ENCODE measurements at places on chromosomes 4 and X.

DNA sequence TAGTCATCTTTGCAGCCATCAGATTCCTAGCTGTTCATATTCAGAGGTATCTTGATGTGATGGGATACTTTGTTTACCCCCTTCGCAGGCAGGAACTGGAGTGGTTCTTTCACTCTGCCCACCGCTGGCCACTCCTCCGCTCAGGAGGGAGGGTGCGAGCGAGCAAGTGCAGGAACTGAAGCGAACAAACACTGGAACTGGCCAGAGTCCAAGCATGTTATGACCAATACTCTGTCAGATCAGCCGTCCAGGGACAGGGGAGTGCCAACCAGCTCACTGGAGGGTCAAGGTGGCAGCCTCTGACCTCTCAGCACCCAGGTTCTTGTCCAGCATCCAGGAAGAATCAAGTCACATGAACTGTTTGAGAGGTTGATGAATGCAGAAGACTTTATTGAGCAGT lies 18.0 kb upstream of the MANBA start:
- DNase-seq = peak; percentile 23

GRCh38 chr4:140344101-140344500 lies 29.3 kb upstream of the SCOC start:
- no peak for DNase-seq

DNA sequence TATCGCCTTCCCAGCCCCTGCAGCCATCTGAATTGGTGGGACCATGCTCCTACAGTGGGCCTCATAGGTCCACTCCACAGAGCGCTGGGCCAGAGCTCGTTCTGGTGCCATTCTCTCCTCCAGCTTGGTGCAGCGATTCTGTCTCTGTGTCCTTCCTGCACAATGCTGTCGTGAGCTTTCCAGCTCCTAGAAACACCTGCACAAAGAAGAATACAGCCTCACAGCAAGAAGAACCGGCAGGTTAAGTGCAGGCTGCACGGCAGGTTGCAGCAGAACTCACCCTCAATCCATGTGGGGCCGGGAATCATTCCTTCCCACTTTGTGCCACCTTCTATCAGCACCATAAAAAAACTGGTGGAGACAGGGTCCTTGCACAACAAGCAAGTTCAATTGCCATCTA lies 101.2 kb upstream of the ENPP6 start:
- DNase-seq = no peak

GRCh38 chrX:131237363-131237762 lies 51.7 kb downstream of the IGSF1 start:
- DNase-seq = no peak

GRCh38 chr4:142845293-142846107 lies 601 bp downstream of the INPP4B start:
- no peak for DNase-seq

DNA sequence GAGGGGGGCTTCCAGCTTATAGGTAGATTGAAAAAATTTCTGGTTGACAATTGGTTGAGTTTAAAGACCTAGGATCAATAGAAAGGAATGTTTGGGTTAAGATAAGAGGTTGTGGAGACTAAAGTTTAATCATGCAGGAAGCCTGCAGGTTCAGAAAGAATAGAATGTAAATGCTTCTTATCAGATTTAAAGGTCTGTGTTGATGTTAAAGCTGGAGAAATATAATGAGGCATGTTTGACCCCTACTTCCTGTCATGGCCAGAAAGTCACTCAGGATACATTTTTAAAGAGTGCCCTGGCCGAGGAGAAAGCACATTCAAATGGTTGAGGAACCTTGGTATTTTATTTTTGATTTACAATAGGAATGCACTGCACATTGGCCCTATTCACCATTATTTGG lies 3.9 kb upstream of the RRAGB start:
- no peak for DNase-seq

- no peak for DNase-seq
These were observed 476.0 kb upstream of the FTHL17 start for GRCh38 chrX:31547816-31548215.

DNA sequence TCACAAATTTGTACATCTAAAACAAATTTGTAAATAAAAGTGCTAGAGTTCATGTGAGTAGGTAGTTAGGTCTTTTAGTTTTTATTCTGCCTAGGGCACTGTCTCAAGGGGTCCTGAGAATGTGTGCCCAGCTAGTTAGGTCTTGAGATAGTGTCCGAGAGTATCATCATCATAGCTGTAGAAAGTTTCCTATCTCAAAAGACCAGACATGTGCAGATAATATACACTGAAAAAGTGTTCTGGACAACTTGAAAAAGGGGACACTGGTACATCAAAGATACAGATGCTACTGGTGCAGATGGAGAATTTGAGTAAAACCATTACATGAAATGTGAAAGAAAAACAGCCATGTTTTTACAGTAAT lies 1.8 kb upstream of the ZCCHC4 start:
- DNase-seq = no peak

DNA sequence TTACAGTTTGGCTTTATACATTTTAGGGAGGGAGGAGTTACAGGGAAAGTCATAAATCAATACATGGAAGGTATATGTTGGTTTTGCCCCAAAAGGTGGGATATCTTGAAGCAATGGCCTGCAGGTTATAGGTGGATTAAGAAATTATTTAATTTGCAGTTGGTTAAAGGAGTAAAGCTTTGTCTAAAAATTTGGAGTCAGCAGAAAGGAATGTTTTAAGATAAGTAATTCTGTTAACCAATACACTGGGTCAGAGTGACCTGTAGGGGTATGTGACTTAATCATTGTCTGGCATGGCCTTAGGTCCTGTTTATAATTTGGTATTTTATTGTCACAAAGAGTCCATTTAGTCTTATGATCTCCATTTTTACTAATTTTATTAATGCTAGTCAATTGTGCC lies 115.0 kb downstream of the AGTR2 start:
- no peak for DNase-seq

GRCh38 chr4:153722036-153722435 lies 37.8 kb downstream of the RNF175 start:
- DNase-seq = no peak

DNA sequence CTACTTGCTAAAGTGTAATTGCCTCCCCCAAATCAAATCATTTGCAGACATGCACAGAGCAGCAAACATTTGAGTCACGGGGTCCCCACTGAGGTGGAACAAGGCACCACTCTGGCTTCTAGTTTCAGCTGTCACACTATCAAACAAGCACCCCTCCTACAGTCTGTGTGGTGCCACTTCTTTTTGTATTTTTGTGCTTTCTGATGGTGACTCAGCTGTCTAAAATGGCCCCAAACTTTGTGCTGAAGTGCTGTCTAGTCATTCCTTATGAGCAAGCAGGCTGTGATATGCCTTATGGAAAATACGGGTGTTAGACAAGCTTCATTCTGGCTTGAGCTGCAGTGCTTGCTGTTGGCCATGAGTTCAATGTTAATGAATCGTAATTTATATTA lies 15.4 kb downstream of the IGFBP7 start:
- DNase-seq = no peak

DNA sequence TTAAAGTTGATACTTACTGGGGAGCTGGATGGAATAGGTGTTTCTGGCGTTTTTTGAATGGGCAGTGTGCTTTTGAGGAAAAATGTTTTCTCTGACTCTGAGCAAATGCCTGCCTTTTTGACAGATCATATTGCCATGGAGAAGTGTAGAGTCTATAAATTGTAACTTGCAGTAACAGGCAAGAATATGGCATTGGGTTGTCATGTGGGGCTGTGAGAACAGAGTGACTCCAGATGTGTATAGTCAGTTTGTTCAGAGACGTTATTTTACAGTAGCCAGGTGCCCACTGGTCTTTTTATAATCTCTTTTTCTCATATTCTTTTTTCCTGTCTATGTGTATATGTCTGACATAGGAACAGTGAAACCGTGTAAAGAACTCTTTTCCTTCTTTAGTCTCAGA lies 40.8 kb downstream of the RAPGEF2 start:
- no peak for DNase-seq

- no peak for DNase-seq
These were observed 33.2 kb upstream of the ZC4H2 start for GRCh38 chrX:65009459-65009858.

- DNase-seq = no peak
These were observed 38.0 kb upstream of the DSPP start for GRCh38 chr4:87570290-87570805.

DNA sequence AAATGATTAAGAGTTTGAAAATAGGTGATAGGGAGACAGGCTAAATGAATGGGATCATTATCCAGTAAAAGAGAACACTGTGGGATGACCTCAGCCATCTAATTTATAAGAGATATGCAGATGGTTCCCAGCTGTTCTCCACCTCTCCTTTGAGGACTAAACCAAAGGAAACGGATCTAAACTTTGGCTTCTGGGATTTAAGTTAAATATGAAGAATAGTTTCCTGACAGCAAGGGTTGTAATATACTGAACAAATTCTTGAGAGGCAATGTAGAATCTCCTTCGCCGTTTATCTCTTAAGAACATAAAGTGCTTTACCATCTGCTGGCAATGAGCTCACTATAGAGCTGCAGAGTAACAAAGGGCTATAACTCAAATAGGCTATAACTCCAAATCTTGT lies 35.4 kb upstream of the HPGDS start:
- no peak for DNase-seq

GRCh38 chr4:108247387-108248049 lies 78.8 kb upstream of the LEF1 start:
- DNase-seq = peak; percentile 94

- no peak for DNase-seq
These were observed 75.3 kb upstream of the RAPGEF2 start for GRCh38 chr4:159027535-159027934.

DNA sequence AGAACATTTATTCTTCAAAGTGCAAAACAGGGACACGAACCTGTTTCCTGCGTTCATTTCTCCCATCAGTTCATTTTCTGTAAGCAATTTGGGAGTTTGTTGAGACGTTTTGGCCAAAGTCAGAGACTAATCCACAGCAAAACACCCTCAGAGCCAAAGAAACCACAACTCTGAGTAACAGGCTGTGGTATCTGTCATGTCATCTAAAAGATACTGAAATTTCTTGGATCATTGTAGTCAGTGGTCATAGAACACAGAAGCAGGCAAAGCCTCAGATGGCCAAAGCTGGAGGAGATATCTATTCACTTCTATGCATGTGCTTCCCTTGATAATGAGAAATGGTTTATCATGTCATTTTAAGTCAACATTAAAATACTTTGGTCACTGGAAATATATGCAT lies 485.6 kb upstream of the GALNT7 start:
- DNase-seq = no peak

DNA sequence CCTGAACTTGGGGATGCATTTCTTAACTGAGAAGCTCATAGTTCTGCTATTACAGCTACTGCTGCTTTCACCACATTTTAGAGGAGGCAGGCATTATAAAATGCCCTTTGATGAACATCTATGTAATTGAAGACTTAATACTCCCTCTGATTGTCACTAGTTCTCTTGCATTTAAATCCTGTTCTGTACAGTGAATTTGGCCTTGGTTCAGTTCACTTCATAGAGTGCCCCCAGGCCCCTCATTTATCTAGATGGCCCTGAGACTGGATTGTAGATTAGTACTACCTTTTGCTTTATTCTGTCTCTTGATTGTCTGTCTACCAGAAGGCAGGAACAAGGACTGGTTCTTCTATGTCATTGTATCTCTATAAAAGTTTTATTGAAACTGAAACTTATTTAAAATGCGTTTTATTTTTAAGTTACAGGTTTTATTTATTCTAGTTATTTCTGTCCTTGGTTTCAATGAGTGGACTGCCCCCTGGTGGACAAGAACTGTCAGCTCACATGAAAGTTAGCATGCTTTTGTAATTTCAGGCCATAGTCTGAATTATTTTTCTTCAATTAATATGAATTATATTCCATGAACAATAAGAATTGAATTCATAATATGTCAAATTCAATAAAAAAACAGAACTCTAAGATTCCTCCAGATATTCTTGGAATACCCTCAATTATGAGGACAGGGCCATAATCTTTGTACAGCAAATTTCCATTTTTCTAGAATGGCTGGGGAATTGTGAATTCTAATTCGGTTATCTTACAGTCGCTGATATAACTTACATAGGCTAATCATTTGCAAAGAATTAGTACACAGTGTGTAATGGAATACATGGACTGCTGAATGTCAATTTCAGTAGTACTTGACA lies 47.2 kb upstream of the TMEM33 start:
- DNase-seq = peak; percentile 19

DNA sequence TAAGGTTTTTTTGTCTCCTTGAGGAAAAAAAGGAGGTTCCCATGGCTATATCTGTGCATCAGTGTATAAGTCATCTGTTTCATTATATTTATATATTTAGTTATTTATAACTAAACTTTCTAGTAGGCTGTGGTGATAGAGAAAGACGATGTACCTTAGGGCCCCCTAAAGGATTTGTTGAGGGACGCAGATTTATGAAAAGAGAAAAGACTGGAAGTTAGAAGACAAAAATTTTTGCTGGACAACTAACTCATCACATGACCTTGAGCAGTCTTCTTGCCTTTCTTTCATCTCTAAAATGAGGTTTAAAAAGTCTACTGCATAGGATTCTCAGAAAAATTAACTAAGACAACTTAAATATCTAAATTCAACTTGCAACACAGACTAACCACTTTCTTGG lies 6.1 kb downstream of the GASK1B start:
- DNase-seq = no peak

DNA sequence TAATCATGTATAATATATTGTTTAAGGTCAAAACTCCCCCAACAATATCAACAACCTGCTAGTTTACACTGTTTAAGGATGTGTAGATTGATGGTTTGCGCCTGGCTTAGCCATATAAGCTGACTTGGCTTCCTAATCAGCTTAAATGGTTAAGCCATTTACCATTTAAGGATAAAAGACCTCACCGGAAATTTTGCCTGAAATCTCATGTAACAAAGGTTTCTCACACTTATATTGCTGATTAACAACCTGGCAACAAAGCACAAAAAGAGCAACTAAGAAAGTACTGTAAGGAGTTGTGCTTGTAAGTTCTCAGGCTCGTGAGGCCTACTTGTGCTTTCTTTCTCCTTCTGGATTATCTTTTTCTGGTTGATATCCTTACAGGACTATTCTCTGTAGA lies 485.2 kb downstream of the GABRG1 start:
- DNase-seq = no peak

GRCh38 chrX:154987940-154988339 lies 34.6 kb downstream of the F8 start:
- DNase-seq = no peak

DNA sequence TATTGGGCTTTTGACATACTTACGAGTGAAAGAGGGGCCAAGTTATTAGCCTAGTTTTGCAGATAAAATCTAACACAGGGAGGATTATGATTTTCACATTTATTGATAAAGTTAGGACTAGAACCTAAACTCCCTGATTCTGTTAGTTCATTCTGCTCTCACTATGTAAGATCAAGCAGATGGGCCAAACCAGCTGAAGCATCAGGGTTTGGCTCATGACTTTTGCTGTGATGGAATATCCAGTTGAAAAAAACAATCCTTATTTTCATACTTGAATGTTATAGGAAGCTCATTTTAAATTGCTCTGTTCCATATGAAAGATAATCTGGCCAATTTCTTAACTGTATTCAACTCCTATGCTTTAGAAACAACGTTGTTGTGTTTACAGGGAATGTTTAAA lies 21.2 kb downstream of the SPRY1 start:
- DNase-seq = no peak

- DNase-seq = no peak
These were observed 89.8 kb upstream of the SPRY1 start for GRCh38 chr4:123306769-123307168.

GRCh38 chr4:18388039-18388438 lies 366.5 kb upstream of the LCORL start:
- peak; percentile 11 for DNase-seq

Data from NCI-H1092 treated with DMSO at 0.1 percent for 48 hours (cell line).